Thyroid gland (tissue), 4 donors: ENCODE measurements at places on chromosomes 7 and 10. TPM values are rescaled to one million over a fixed set of nuclear protein-coding genes. Genes with fewer than 3 reads are reported as not detected.

- no peak for DNase-seq
These were observed 88.4 kb downstream of the NT5C2 start for GRCh38 chr10:103104721-103105120.

GRCh38 chr10:92381543-92381954, 90.6 kb downstream of the MARCHF5 start:
- no peak for DNase-seq

NKX1-2 gene
- not detected for total RNA-seq

CPA2 gene
- not detected for total RNA-seq

DNA sequence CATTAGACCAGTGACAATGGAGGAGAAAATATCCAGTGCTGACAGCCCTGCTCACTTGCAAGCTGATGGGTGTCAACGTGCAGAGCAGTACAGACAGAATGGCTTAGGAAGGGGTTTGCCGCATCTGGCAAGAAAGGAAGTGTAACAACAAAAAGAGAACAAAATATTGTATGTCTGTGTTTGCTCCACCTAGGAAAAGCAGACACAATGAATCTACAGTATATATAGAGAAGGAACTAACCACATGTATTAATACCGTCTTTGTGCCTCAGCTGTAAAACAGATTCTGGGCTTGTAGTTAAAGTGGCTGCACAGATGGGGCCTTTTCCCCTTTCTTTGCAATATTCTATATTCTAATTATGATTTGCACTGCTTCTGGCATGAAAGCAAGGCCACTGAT, 281.1 kb upstream of the MEOX2 start:
- no peak for DNase-seq

DNA sequence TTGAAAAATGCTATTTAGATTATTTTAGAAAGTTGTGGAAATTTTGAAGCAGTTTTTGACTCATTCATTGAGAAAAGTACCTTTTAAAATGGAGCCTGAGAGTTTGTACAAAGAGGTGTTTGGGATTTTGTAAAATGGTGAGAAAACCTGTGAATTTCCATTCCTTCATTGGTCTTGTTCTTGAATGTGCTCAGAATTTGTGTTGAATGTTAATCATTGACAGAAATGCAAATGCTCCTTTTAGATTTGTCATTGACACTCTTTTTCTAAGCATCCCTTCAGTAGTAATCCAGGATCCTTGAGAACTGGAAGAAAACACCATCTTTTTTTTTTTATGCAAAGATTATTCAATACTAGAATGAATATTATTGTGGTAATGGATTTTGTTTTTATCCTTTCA, 74.8 kb downstream of the LCOR start:
- DNase-seq = no peak

- DNase-seq = no peak
These were observed 137.1 kb upstream of the UNC5B start for GRCh38 chr10:71075086-71075758.

DNA sequence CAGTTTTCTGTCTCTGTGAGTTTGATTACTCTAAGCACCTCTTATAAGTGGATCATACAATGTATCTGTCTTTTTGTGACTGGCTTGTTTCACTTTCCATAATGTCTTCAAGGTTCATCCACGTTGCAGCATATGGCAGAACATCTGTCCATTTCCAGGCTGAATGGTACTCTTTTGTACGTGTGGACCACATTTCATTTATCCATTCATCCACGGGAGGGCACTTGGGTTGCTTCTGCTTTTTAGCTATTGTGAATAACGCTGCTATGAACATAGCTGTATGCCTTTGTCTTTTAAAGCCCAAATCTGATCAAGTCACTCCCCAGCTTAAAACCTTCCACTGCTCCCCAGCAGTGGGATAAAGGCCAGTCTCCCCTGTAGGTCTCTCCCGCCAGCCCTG, 31.5 kb downstream of the EGFR start:
- no peak for DNase-seq

DNA sequence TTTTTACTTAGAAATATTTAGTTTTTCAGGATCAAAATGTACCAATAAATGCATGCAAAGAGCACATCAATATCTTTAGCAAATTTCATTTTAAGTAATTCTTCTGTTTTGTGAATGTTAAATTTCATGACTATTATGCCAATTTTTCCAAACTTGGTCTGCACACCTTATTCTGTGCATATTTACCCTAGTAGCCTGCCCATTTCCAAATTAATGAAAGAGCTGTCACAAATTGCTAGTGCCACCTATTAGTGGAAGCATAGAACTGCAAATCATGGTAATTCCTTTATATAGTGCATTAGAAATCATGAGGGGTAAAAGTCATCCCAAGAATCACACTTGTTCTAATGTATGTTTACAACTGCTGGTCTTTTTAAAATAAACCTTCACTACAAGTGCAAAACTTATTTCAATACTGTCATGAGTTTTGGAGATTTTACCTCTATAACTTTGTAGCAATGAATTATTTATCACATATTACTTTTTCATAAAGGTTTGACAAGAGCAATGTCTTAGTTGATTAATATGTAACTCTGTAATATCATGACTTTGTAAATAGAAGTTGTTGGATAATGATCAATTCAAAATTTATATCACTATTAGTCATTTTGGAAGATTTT, 5.7 kb downstream of the SEMA3A start:
- DNase-seq = no peak

DNA sequence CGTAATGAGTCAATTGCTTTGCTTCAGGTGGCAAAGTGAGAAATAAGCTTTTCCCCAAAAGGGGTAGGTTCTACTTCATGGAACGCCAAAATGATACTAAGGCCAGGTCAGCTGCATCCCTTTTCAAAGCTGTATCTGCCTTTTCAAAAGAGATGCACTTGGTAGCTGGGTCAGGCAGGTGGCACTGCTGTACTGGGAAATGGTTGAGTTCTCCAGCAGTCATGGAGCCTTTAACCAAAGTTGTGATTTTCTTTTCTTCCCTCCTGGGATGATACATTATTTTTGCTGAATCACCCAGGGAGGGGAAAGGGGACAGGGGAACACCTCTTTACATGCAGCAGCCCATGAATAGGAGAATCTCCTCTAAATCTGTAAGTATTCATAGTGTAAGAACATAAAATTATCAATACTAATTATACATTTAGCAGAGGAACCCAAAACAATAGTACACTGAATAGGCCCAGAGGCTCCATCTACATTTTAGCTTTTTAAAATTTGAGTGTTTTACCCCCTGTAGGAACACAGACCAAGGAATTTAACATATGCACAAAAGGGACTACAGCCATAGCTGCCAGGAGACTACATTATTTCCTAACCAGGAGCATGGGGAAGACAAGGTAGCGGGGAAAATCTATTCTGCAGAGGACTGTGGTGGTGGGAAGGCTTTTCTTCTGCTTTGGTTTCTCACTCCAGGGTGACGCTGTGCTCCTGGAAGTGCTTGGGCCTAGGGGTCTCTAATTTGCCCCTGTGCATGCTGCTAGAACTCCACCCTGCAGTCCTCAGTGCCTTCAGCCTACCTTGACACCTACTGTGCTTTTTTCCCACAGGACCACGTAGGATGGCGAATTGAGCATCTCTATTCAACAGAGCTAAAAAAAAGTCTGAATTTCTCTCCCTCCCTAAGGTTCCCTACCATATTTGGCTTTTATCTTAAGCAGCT, 6.4 kb upstream of the GPR22 start:
- DNase-seq = peak; percentile 65

- no peak for DNase-seq
These were observed 222.4 kb downstream of the TCERG1L start for GRCh38 chr10:131089150-131089549.

- no peak for DNase-seq
These were observed 28.6 kb downstream of the EEPD1 start for GRCh38 chr7:36181668-36182067.

DNA sequence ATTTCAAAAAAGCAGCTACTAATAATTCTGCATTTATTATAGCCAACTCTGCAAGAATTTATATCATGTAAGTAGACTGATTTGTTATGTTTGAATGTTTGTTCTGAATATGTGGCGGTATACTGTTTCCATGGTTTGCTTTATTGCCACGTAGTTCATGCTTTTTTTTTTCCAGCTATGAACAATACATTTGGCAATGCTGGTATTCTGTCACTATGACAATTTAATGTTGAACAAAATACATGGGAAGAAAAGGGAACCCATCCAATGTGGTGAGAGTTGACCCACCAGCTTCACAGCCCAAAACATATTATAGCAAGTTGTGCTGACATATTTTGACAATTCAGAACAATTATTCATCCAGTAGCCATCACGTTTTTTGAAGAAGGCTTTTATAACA, 145.6 kb downstream of the CCDC71L start:
- DNase-seq = no peak

PTCD1 gene
- 7.6 TPM for total RNA-seq

PNLIPRP1 gene
- total RNA-seq = not detected

NKX2-3 gene
- total RNA-seq = not detected

DNA sequence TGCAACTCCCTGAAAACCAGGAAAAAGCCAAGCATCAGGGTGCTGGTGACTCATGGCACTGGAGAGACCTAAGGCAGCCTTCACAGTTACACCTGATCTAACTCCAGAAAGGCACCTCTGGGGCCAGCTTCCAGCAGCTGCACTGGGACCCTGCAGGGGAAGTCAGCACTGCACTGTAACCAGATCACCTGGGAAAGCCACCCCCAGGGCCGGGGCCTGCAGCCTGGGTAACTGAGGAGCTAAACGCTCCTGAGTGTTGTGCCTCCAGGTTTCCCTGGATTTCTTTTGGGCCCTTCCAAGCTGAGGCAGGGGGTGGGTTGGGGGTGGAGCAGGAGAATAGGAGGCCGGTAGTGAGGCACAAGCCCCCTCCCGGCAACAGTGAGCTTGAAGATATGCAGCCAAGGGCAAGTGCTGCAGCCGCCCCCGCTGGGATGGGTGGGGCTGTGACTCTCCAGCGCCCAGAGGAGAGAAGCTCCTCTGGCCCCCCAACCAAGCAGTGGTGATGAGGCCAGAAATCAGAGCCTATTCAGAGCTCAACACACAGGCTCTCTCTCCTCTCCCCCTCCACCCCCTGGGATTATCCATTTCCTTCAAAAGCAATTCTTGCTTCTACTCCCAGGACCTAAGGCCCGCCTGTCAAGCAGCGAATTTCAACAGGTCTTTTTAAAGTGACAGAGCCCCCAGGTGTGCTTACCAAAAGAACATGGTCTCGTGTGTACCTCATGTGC, 2.6 kb downstream of the CXCL12 start:
- no peak for DNase-seq

GPR141 gene
- total RNA-seq = not detected

SEMA3C gene
- 5.9 TPM for total RNA-seq

CXCL12 gene
- total RNA-seq = 32.4 TPM

IGF2BP3 gene
- 5.0 TPM for total RNA-seq

DNA sequence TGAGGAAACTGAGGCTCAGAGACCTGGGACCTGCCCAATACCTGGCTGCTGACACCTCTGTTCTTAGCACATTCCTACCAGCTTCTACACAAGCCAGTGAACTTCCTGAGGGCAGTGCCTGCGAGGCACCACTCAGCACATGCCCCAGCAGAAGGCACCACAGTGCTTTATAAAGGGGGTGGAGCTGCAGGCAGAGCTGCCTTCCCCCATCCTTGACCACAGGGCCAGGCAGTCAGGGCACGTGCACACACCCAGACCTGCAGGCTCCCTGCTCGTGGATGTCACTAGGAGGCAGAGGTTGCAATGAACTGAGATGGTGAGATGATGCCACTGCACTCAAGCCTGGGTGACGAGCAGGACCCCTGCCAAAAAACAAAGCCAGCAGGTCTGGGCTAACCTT, 39.2 kb upstream of the TUBB8 start:
- DNase-seq = peak; percentile 33

- DNase-seq = no peak
These were observed 415.6 kb upstream of the NPVF start for GRCh38 chr7:25643770-25644394.

- DNase-seq = no peak
These were observed 37.1 kb upstream of the GNAT3 start for GRCh38 chr7:80548840-80549530.

CYP2W1 gene
- total RNA-seq = not detected

GRCh38 chr10:13990392-13990805, 340.3 kb downstream of the FRMD4A start:
- DNase-seq = no peak

DNA sequence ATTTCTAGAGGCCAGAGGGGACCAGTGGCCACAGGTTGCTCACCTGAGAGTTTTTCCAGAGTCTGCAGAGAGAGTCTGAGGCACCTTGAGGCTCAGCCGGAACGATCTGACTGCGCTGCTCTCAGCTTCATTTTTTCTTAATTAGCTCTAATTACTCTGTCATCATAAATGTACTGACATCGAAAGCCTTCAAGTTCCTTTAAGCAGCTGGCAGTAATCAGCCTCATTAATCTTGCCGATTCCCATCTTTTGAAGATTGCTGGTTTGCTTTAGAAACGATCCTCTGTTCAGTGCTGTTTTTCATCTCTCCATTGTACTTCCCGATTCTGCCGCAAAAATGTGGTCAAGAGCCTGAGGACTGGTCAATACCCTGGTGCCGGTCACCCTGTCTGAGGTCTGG, 454.7 kb downstream of the TYW1 start:
- no peak for DNase-seq

- DNase-seq = no peak
These were observed 300.6 kb downstream of the ZEB1 start for GRCh38 chr10:31619531-31620061.

DNA sequence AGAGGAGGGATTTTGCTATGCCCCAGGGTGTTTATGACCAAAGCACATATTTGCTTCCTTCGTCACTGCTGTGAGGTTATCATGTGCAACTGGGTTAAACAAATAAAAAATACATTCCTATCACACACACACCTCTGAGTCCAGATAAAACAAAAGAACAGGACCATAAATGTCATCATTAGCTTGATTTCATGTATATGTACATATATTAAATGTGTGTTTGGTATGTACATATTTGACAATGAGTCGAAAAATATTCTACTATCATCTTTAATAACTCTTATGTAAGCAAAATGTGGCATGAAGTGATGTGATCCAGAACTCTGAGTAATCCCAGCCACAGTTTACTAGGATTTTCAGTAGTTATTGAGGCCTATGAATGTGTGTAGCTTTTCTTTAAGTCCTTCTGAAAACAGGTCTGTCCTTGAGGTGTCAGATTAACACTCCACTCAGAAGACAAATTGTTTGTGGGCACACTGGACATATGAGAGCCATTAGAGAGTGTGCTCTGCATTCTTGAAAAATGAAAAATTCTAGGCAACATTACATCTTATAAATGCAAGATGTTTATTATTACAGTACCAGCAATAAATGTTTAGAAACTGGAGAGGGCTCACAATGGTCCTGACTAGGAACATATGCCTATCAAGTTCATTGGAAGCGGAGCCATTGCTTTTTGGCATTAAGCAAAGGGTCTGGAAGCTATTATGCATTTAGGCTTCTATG, 335.1 kb upstream of the SEMA3A start:
- no peak for DNase-seq
